DMS 273 treated with DMSO at 0.1 percent for 48 hours (cell line): ENCODE measurements at places on chromosomes 2 and 18.

- DNase-seq: no peak
Observed at GRCh38 chr2:17232776-17233556, 285.3 kb downstream of the RAD51AP2 start.

DNA sequence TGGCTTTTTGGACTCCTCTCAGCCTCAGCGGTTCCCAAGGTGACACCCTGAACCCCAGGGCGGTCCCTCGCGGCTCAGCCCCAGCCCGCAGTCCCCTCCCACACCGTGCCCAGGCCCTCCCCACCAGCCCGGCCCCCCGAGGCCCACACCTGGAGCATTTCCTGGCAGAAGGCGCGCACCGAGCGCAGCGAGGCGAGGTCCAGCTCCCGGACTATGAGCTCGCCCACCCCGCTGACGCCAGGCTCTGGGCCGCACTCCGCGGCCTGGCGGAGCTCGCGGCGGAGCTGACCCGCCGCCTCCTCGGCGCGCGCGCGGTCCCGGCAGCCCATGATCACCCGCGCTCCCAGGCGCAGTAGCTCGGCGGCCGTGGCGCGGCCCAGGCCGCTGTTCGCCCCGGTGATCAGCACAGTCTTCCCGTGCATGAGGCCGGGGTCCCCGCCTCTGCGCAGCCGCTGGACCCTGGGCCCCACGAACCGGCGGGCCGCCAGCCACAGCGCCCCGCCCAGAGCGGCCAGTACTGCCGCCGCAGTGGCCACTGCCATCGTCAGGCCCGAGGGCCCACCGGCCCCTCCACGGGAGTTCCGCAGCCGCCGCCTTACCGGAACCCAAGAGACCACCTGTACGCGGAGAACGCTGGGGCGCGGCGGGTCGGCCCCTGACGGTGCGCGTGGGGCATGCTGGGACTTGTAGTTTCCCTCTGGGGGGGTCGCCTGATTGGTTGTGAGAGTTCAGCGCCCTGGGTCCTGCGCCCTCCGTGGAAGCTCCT lies at the start of gene RDH14:
RDH14 (minus strand) TSS at position 623 of the 766 bp plus-strand sequence; CDS start at position 542, 81 bp downstream.
- DNase-seq: peak; percentile 80

- no peak for DNase-seq
Observed at GRCh38 chr2:43052204-43052943, 174.0 kb downstream of the ZFP36L2 start.

GRCh38 chr18:8571399-8571798 lies 37.8 kb upstream of the RAB12 start:
- no peak for DNase-seq

- no peak for DNase-seq
Observed at GRCh38 chr18:24417480-24417879, 9.0 kb upstream of the IMPACT start.
